Right ventricle myocardium superior (tissue), 1 donor: ENCODE measurements at places on chromosomes 16 and 17.

DNA sequence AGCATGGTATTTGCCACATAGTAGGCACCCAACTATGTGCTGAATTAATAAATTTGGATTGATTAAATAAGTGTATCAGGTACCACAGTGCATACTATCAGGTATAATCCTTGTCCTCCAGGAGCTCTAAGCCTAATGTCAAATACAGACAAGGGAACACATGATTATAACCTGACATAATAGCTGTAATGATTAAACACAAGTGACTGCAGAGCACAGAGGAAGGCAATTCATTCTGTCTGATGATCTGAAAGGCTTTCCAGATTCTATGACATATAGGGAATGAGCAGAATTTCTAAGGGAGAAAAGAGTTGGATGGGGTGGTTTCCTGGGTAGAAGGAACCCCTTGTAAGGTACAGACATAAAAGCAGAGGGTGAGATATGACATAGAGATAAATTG is 273.5 kb downstream of the KIF2B start:
- no peak for DNase-seq

DNA sequence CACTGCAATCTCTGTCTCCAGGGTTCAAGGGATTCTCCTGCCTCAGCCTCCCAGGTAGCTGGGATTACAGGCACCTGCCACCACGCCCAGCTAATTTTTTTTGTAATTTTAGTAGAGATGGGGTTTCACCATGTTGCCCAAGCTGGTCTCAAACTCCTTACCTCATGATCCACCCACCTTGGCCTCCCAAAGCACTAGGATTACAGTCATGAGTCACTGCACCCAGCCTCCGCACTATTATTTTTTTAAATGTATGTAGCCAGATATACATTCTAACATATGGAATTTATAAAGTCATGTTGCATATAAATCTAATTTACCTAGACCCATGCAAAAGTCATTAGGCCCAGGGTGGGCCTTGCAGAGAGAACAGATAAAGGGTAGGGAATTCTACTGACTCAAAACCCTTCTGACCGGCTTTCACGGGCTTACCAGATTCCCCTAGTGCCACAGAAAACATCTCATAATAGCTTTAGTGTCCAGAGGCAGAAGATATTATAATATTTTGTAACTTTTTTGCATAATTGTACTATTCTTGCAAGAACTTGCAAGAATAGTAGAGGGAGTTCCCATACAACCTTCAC is 20.5 kb upstream of the HELZ start:
- DNase-seq: no peak

DNA sequence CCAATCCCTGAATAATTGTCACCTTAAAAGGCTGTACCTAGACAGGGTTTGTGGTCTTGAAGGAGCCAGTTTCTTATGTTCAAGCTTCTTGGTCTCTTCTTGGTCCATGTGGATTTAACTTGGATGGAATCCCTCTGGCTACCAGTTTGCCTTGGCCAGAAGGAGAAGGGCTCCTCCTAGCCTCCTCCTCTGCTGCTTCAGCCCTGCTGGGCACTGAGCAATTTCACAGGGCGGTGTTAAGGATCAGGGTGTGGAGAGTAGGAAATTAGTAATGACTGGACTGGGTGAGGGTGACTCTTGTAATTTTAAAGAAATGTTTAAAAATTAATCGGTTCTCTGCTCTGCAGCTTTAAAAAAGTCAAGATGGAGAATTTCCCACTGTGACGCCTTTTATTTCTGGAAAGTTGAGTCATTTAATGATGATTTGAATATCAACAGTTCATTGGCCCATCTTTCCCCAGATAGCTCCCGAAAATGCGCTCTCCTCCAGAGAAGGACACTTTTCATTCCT is 96.4 kb downstream of the MSI2 start:
- no peak for DNase-seq

DNA sequence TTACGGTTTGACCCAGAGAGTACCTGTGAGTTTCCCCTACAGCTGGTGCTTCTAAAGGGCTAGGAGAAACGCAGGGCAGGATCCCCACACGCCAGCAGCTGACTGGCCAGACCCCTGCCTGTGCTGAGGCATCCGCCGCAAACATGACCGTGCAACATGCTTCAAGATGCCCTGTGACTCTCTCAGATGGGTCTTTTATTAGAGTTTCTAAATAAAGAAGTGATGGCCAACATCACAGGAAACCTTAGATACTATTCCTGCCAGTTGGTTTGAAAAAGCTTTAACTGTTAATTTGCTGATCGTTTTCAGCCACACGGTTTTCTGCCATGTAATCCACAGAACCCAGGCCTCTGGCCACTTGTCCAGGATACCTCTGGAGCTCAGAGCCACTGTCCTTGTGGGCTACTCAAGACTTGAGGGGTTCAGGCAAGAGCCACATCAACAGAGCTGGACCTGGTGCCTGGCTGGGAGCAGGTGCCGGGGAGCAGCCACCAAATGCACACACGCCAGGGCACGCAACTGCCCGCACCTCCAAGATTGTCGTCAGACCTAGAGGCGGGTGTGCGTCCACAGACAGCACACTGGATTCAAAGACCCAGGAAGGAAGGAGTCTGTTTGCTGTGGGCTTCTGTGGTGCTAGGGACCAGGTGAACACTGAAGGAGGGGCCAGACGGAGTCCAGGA is 118.4 kb downstream of the ZNF778 start:
- no peak for DNase-seq
